ENCODE measurements at places on chromosomes 16 and 17. TPM values are rescaled to one million over a fixed set of nuclear protein-coding genes. Genes with fewer than 3 reads are reported as not detected.

The CISD3 gene
- polyA plus RNA-seq = 0.48 TPM

The LASP1 gene
- polyA plus RNA-seq = 60.0 TPM

The BTBD17 gene
- 5.3 TPM for polyA plus RNA-seq

The PSMD7 gene
- 89.1 TPM for polyA plus RNA-seq

The CRHR1 gene
- polyA plus RNA-seq = 3.3 TPM

The PRR29 gene
- polyA plus RNA-seq = 3.8 TPM

The THUMPD1 gene
- polyA plus RNA-seq = 57.1 TPM

The OR4D2 gene
- not detected for polyA plus RNA-seq

The NAGS gene
- polyA plus RNA-seq = 0.50 TPM

The TBX2 gene
- polyA plus RNA-seq = not detected

The ZG16 gene
- polyA plus RNA-seq = not detected

The CHD9NB gene
- 0.17 TPM for polyA plus RNA-seq

The RGS11 gene
- polyA plus RNA-seq = 4.7 TPM

The FOXO3B gene
- 4.2 TPM for polyA plus RNA-seq

The SALL1 gene
- 0.22 TPM for polyA plus RNA-seq

The SYT17 gene
- 3.0 TPM for polyA plus RNA-seq

The PERCC1 gene
- polyA plus RNA-seq = not detected

The CCDC144A gene
- 2.4 TPM for polyA plus RNA-seq

The MYH10 gene
- polyA plus RNA-seq = 61.1 TPM

The MAPT gene
- polyA plus RNA-seq = 101 TPM

The PITPNM3 gene
- polyA plus RNA-seq = 3.0 TPM

The CLTC gene
- 218 TPM for polyA plus RNA-seq

The NPTX1 gene
- 0.56 TPM for polyA plus RNA-seq

The KRT38 gene
- polyA plus RNA-seq = not detected

The CLEC19A gene
- polyA plus RNA-seq = not detected

The BIRC5 gene
- polyA plus RNA-seq = 2.3 TPM

The C1QTNF8 gene
- not detected for polyA plus RNA-seq

The PRSS53 gene
- 9.3 TPM for polyA plus RNA-seq

The CFAP97D1 gene
- 0.09 TPM for polyA plus RNA-seq

The SERPINF2 gene
- 1.6 TPM for polyA plus RNA-seq

The CSH2 gene
- not detected for polyA plus RNA-seq

The AFMID gene
- polyA plus RNA-seq = 27.1 TPM

The ZDHHC1 gene
- polyA plus RNA-seq = 1.7 TPM

The NDUFAF8 gene
- 76.4 TPM for polyA plus RNA-seq

The CBX8 gene
- polyA plus RNA-seq = 15.4 TPM

The IGSF6 gene
- not detected for polyA plus RNA-seq

The KRTAP17-1 gene
- not detected for polyA plus RNA-seq

The SCO1 gene
- polyA plus RNA-seq = 24.1 TPM

The CTF1 gene
- polyA plus RNA-seq = not detected

All from neural cell (in vitro differentiated cells).